Stimulated activated CD8-positive, alpha-beta memory T cell treated with anti-CD3 and anti-CD28 coated beads, Interleukin-15, amount 100 ng/mL, for 1 hour (primary cell): ENCODE measurements at places on chromosomes 1 and 21.

GRCh38 chr1:153190373-153190772 lies 12.9 kb upstream of the LELP1 start:
- no peak for DNase-seq

GRCh38 chr1:219427989-219428388 lies 184.9 kb downstream of the ZC3H11B start:
- no peak for DNase-seq

DNA sequence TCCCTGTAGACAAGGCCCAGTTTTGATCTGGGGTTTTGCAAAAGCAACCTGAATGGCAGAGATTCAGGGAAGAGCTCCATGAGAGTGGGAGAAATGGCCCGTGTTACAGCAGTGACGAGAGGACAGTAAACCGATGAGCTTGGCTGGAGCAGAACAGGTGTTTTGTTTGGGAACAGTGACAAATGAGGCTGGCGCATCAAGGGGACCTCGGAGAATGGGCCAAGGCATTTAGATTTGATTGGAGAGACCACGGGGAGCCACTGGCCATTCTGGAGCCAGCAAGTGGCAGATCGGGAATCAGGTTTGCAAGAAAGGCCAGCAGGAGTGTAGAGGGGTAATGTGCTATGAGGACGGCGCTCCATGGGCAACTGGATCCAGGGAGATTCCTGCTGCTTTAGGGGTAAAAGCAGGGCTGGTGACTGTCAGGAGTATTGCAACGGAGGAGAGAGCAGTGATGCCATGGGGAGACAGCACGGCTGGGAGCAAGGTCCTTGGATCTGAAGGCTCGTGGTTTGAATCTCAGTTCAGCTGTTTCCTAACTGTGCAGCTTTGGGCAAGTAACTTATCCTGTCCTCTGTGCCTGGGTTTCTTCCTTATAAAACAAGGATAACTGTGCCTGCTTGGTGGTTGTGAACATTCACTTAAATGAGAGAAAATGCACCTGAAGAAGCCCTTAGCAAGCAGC lies 9.9 kb upstream of the KLHDC7A start:
- DNase-seq: no peak

- no peak for DNase-seq
Measured at GRCh38 chr1:109181085-109181806, 32.5 kb upstream of the SARS1 start.

GRCh38 chr1:230494514-230494913 lies 68.4 kb upstream of the PGBD5 start:
- no peak for DNase-seq

- no peak for DNase-seq
Measured at GRCh38 chr21:29296446-29296845, 2.3 kb upstream of the BACH1 start.

DNA sequence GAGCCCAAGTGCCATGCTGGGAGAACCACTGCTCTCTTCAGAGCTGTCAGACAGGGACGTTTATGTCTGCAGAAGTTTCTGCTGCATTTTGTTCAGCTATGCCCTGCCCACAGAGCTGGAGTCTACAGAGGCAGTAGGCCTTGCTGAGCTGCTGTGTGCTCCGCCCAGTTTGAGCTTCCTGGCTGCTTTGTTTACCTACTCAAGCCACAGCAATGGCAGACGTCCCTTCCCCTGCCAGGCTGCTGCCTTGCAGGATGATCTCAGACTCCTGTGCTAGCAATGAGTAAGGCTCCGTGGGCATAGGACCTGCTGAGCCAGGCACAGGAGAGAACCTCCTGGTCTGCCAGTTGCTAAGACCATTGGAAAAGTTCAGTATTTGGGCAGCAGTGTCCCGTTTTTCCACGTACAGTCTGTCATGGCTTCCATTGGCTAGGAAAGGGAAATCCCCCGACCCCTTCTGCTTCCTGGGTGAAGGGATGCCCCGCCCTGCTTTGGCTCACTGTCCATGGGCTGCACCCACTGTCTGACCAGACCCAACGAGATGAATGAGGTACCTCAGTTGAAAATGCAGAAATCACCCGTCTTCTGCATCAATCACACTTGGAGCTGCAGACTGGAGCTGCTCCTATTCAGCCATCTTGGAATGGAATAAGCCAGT lies 31.9 kb downstream of the CYP4B1 start:
- no peak for DNase-seq

DNA sequence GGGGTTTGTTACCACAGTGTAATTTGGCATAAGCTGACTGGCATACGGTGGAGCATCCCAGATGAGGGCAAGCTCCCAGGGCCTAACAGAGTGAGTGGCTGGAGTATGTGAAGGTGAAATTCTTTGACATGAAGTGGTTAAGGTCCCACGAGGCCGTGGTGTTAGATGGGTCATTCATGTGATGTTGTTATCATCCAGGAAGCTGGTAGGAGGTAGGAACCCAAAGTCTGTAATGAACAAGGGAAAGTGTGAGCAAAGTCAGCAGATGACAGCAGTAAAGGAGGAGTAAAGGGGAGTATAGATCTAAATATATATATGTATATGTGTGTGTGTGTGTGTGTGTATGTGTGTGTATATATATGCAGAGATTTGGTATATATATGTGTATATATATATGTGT lies 47.6 kb downstream of the MDM4 start:
- DNase-seq: no peak

GRCh38 chr1:42392967-42393848 lies 12.6 kb downstream of the RIMKLA start:
- DNase-seq: no peak

GRCh38 chr21:15061747-15062605 lies 2.8 kb downstream of the NRIP1 start:
- DNase-seq: no peak

- no peak for DNase-seq
Measured at GRCh38 chr1:239058190-239058589, 328.2 kb upstream of the CHRM3 start.

GRCh38 chr1:156480411-156481192 lies 20.0 kb downstream of the MEF2D start:
- DNase-seq: peak; percentile 67

DNA sequence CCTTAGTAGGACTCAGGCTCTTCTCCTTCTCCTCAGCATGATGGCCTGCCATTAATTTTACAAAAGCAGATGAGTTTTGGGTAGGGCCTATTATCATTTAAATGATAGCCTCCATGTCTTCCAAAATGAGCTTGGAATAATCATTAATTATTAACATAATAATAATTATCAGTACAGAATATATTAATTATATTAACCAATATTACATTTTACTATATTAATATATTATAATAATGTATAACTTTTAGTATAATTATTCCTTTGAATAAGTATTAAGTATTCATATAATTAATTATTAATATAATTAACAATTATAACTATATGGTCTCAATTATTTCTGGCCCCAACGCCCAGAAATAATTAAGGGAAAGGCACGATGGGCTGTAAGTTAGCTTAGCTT lies 318.6 kb upstream of the ADGRL4 start:
- no peak for DNase-seq

GRCh38 chr1:101781201-101781831 lies 215.4 kb downstream of the OLFM3 start:
- no peak for DNase-seq

DNA sequence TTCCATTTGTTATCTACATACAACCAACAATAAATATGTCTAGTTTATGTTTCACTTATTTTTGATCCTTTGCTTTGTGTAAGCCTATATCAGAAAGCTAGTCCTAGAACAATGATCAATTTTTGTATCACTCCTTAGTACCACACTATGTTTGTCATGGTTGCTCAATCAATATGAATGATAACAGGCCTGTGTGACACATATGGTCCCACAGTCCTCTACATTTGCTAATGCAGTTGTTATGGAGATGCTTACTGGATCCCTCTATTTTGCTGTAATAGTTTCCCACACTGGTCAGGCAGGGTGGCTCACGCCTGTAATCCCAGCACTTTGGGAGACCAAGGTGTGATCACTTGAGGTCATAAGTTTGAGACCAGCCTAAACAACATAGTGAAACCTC lies 59.1 kb downstream of the ERO1B start:
- DNase-seq: no peak

DNA sequence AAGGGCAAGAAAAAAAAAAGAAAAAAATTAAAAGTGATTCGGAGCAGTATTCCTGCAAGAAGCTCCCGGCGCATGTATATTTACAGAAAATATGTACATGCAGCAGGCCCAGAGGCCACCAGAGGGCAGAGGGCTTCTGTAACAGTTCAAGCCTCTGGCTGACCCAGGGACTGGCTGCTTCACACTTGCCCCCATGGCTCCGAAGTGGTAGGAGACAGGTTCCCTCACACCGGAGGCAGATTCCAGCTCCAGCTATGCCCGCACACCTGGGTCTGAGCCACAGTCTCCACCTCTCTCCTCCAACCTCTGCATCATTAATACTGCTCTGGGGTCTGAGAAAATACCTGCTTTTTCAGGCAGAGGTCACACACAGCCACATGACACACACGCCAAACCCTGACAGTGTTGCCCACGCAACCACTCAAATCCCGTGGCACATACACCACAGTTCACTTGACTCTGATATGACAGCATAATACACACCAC lies 2.2 kb upstream of the ARHGAP30 start:
- DNase-seq: peak; percentile 19

- no peak for DNase-seq
Measured at GRCh38 chr1:27606708-27607238, 2.8 kb upstream of the AHDC1 start.

DNA sequence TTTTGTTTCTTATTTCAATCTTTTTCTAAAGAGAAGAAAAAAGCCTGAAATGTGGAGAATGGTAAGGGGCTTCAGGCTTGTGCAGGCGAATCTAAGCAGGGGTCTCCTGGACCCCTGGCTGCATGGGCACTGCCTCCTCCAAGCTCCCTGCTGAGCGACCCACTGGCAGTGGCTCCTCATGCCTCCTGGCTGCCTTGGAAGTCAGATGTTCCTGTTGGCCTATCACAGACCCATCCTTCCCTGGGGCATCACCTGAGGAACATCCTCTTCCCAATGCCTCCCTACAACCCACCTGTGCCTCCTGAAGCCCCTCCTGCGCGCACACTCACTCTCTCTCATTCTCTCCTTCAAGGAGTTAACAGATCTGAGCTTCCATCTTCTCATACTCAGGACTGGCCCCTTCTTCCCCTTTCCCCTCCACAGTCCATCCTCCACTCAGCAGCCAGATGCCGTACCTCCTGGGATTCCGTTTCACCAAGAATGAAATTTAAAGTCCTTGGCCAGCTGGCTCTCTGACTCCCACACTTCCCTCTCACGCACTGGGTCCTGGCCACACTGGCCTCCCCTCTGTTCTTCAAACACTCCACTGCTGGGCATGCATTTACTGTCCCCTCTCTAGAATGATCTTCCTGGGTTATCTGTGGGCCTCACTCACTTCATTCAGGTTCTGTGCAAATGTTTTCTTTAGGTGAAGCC lies 41.7 kb downstream of the AZIN2 start:
- DNase-seq: no peak

DNA sequence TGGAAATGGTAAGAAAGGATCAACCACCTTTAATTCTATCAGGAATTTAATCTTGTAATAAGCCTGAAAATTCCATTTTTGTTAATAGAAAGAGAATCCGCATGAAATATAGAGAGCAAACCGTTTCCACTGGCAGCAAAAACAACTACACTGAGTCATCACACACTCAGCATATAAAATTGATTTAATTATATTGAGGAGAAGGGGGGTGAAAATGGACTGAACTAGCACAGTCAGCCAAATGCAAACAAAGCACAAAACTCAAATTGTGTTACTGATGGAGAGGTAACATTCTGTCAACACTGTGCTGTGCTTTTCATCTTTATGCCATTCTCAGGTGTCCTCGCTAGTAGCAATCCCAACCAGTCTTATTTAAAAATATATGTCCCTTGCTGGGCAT lies 1583.9 kb downstream of the MRPL39 start:
- no peak for DNase-seq

GRCh38 chr1:212649020-212649419 lies 40.5 kb downstream of the ATF3 start:
- DNase-seq: no peak

GRCh38 chr1:50420689-50421365 lies 2.4 kb downstream of the DMRTA2 start:
- no peak for DNase-seq

DNA sequence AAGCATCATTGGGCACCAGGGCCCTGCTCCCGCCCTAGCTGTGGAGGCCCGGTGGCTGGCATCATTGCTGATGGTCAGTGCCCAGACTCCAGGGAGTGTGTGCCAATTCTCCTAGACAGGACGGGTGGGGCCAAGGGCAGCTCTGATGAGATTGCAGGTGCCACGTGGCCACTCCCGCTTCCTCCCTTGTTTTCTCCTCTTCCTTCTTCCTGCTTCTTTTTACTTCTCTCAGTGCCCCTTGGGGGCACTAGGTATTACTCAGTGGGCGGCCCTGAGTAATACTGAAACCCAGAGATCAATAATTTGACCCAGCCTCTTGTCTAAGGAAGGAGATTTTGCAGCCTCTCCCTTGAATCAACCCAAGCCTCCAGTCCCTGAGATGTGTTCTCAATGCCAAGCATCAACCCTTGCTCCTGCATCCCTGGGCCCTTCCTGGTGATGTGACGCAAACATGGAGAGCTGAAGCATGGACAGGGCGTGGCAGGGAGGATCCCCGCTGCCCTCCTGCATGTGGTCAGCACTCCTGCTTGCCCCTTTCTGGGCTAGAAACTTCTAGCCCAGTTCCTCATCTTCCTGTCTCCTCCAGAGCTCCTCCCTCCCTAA lies 32.4 kb downstream of the CDK18 start:
- DNase-seq: no peak

DNA sequence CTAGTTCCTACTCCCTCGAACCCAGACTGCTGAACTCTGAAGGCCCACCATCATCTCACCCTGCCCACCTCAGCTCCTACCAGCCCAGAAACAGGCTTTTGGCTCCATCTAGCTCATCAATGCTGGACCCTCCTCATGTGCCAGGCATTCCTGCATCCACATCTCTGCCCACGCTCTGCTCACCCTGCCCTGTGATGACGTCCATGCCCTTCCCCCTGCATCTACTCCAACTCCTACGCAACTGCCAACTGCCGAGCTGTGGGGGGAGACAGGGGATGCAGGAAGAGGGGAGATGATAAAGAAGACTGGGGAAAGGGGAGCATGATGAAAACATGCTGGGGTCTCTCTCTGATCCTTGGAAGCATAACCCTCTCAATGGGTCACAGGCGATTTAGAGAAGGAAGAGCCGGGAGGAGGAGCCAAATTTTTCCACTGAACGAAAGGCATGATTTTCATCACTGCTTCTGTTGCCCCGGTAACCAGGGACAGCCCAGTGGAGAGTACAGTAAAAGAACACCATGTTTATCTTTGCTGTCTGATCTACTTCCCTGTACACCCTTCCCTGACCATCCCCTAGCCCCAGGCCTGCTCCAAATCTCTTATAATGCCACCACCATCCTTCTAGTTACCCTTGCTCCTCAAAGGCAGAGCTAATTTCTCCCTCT lies 44.3 kb downstream of the CD34 start:
- DNase-seq: no peak
